ENCODE measurements at places on chromosomes 6 and 20. TPM values are rescaled to one million over a fixed set of nuclear protein-coding genes. Genes with fewer than 3 reads are reported as not detected.

DNA sequence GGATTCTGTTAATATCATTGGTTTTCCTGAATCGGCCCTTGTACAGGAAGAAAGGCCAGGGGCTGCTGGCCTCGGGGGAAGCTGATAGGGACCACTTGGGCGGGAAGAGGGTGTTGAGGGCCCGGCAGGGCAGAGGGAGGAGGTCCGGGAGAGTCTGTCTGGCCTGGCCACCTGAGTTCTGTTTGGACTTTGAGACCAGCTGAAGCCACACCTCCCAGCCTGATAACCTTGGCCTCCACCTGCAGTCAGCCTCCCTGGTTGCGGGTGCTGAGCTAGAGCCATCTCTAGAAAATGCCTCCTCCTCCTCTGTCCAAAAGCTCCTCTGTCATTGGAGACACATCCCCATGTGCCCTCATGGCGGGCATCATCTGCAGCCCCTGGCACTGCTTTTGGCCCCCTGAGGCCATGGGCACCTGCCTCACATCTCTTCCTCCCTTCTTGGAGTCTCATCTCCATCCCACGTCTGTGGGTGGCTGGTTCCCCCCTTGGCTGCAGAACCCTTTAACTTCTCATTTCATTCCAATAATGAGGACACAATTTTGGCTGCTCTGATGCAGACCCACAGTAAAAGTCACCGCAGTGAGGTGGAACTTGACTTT is 16.6 kb downstream of the APCDD1L start:
- no peak overlapping the region for H3K27ac ChIP-seq
- no peak for DNase-seq
- no peaks in the 10 kb centered on the region for H3K4me1 ChIP-seq
- no peaks in the 10 kb centered on the region for H3K36me3 ChIP-seq
- no peak overlapping the region for H3K4me3 ChIP-seq
- H3K27me3 ChIP-seq, result peaks cover 8% of the 10 kb centered on the region

ANKRD6 gene
- total RNA-seq, result 9.6 TPM

GRCh38 chr6:99026135-99026534 is 78.4 kb upstream of the FBXL4 start:
- H3K4me1 ChIP-seq, result no peaks in the 10 kb centered on the region
- H3K27ac ChIP-seq, result no peak overlapping the region
- no peak for DNase-seq
- no peak overlapping the region for H3K4me3 ChIP-seq
- no peaks in the 10 kb centered on the region for H3K36me3 ChIP-seq
- H3K27me3 ChIP-seq, result peaks cover 1% of the 10 kb centered on the region

DACT2 gene
- total RNA-seq, result not detected

DNA sequence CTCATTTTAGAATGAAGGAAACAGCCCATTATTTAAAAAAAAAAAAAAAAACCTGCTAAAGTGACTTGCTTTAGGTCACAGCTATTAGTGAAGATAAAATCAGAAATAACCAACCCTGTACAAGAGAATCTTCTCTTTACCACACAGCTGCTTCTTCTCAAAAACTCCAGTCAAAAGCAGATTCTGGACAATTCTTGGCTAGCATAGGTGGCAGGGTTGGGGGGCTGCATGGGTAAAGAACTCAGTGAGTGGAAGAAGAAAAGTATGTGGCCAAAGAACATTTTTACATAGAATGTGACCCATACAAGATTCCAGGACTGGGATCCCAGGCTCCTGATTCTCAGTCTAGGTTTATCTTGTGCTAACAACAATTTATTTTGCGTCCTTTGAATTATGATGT is 9.4 kb upstream of the FRK start:
- no peaks in the 10 kb centered on the region for H3K36me3 ChIP-seq
- H3K27me3 ChIP-seq, result peaks cover 2% of the 10 kb centered on the region
- H3K27ac ChIP-seq, result no peak overlapping the region
- no peak overlapping the region for H3K4me3 ChIP-seq
- H3K4me1 ChIP-seq, result peaks cover 3% of the 10 kb centered on the region

GRCh38 chr20:63974402-63975200 is 4.8 kb downstream of the SAMD10 start:
- peaks cover 25% of the 10 kb centered on the region for H3K4me1 ChIP-seq
- H3K27ac ChIP-seq, result no peak overlapping the region
- peak; percentile 13 for DNase-seq
- H3K36me3 ChIP-seq, result peaks cover 14% of the 10 kb centered on the region

GRCh38 chr20:41475503-41475902 is 108.9 kb upstream of the EMILIN3 start:
- H3K36me3 ChIP-seq, result peaks cover 73% of the 10 kb centered on the region
- H3K4me3 ChIP-seq, result no peak overlapping the region
- no peak overlapping the region for H3K27ac ChIP-seq
- H3K27me3 ChIP-seq, result no peaks in the 10 kb centered on the region
- DNase-seq, result no peak

DDX43 gene
- total RNA-seq, result 1.6 TPM

All from activated B cell treated with CpG ODN at 0.5 μM for 24 hours (primary cell).